ENCODE measurements at places on chromosomes 12 and 14.
A peak's percentile ranks its signal among the peaks of the same experiment; 100 is the strongest.

- no peak for DNase-seq
Observed at GRCh38 chr14:22381766-22382165, 207.3 kb downstream of the DAD1 start.

DNA sequence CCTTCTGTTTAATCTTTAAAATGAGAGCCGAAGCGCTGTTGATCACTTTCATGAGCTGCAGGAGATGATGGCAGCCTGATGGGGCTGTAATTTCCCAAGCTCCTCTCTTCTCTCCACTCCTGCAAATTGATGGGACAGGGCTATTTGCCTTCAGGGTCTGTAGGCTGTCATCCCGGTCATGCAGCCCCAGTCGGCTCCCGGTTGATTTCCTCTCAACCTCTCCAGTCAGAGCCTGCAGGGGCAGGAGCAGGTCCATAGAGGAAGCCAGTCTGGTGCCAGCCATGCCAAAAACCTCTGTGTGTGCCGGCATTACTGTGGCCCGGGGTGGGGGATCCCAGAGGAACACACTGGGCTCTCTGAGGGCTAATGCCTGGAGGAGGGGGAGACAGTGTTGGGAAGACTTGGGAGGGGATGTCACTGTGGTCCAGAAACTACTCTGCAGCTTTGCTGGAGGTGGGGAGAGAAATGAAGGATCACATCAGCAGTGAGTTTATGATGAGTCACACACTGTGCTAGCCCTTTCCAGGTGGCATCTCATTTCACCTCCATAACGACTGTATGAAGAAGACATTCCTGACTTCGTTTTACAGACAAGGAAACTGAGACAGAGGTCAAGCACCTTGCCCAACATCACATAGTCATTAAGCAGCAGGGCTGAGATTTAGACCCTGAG, 46.5 kb upstream of the PRIMA1 start:
- no peak for DNase-seq

GRCh38 chr14:52327374-52328226, 13.5 kb downstream of the PTGER2 start:
- DNase-seq: no peak

- no peak for DNase-seq
Observed at GRCh38 chr12:94038605-94039004, 109.8 kb upstream of the PLXNC1 start.

DNA sequence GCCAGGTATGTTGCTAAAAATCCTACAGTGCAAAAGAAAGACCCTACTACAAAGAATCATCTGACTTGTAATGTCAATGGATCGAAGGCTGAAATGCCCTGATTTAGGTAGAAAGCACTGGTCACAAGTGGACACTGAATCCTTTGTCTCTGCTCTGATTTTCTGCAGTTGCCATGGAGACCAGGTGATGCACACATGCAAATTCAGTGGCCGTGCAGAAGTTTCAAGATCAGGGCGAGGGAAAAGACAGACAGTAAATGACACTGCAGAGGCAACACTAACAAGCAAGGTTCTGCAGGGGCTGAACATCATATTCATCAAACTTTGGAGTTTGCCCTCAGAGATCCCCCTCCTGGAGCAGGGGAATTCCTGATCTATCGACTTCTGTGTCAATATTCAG, 370.3 kb upstream of the TMEM132C start:
- no peak for DNase-seq

- no peak for DNase-seq
Observed at GRCh38 chr14:100594625-100594951, 7.4 kb upstream of the BEGAIN start.

DNA sequence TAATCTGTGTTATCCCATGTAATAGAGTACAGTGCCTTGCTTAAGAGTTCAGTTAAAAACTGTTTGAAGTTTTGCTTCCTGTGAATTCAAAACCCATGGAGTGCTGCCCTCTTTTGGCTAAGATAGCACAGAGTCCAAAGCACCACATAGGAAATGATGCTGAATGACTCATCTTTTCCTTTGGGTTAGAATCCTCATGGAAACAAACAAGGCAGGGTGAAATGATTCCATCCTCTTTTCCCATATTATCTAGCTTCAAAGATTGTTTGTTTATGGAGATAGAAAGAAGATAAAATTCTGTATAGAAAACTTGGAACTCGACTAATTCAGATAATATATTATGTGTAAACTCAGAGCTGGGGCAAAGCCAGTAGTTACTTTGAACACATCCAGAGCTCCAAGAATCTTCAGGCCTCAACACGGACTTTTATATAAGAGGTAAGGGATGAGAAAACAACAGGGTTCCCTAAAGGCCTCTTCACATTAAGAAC, 87.4 kb downstream of the OTOGL start:
- peak; percentile 87 for DNase-seq

- no peak for DNase-seq
Observed at GRCh38 chr14:51807356-51807755, 53.1 kb upstream of the GNG2 start.

DNA sequence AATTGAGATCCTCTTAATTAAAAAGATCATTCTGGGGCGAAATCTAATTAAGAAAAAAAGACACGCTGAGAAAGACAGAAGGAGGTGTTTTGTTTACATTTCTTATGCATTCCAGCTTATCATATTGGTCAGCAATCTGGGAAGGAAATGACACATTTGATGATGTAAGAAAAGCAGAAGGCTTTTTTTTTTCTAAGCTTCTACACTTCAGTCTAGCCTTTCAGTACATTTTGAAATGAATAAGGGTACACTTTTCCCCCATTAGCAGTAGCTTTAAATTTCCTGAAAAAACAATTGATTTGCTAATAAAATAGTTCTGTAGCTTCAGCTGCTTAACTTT, 5.9 kb upstream of the GSC start:
- DNase-seq: no peak

DNA sequence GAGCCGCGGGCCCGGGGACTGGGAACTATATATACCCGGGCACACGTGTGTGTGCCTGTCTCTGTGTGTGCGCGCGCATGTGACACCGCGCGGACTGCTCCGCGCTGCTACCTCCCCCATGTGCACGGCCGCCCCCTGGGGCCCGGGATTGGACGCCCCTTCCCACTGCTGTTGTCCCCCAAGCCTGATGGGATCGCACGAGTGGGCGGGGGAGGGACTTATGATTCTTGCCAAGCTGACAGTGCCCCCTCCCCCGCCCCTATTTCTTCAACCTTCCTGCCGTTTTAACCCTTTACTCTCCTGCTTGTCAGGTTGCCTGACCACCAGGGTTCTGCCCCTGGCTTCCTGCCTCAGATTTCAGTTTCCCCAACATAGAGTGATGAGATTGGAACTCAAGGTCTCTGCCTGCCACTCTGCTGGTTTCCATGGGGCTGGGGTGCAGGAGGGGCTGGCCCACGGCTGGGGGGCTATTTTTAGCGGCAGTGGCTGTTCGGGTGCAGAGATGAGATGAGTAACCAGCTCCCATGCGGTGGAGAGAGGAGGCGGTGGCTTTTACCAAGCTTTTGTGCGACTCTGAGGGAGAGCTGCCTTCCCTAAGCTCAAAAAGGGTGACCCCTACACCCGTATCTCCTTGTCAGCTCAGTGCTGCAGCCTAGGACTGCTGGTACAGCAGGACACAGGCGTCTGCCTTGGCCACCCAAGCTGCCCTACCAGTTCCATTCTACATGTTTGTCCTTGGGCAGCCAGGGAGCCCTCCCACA, at the start of gene DDN:
TSS of gene DDN (minus strand) at position 5 of the 761 bp plus-strand sequence. CDS start 88 bp downstream, outside the sequence.
- DNase-seq: peak; percentile 59

DNA sequence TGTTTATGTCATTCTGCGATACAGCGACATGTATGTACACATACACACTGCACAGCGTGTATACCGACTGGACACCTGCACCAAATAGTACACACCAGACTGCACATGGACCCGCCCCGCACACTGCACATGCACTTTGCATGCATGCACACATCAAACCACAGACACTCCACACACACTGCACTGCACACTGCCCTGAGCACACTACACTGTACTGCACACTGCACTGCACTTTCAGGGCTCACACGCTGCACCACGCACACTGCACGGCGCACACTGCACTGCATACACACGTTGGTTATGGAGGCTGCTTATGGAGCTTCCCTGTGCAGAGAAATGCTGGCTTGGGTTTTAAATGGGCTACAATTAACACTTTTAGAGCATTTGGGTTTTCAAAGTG, 1.6 kb downstream of the PAPLN start:
- DNase-seq: no peak

DNA sequence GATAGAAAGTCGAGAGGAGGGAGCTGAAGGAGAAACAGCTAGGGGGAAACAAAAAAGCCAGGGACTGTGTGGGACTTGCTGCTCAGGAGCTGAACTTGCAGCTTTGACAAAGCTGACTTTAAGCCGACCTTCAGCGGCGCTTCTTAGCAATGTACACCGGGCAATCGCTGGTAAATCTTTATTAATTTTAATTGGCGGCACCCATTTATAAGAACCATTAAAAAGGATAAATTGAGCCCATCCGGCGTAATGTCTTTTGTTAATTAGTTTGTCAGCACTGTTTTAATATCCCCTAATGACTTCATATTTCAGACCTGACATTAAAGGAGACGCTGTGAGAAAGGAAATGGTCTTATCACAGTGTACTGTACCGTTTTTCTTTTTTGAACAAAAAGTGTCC, 86.2 kb upstream of the VASH1 start:
- DNase-seq: no peak

- DNase-seq: peak; percentile 52
Observed at GRCh38 chr12:48991247-48992050, 7.7 kb downstream of the DDN start.

DNA sequence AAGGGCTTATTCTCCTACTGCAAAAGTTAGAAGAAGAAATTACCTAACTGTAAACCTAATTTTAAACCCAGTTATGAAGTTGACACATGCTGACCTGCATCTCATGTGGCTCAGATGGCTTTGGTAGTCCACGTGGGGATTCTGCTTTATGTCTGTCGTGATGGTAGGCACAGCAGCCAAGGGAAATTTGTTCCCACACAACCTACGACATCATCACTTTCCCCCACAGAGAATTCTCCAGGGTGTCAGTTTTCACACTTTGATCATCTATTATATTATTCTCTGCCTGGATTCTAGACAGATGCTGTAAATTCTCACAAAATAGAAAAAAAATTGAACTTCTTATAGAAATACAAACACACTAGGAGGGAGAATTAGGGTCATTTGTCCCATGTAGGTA, 70.6 kb downstream of the PTHLH start:
- DNase-seq: no peak

DNA sequence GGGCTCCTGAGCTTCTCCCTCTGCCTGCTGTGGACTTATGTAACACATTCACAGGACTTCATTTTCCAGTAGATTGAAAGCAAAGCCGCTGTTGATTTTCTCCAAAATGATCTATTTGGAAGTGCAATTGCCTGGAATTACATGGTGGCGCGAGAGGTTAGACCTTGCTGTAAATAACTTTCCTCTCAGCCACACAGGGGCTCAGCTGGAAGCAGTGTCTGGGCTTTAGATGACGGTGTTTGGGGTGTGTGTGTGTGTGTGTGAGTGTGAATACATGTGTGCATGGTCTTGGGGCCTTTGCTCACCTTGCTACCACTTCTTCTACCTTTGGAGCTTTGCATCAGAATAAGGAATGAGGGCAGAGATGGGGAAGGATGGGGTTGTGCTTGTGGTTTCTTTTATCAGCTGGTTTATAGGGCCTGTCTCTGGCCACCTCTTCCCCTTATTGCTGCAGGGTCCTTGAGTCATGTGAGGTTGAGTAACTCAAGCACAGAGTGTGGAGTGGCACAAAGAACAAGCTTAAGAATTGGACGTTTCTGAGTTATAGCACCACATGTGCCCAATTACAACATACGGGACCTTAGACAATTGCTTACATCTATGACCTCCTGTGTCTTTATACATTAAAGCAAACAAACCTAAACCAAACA, 280.6 kb downstream of the NRXN3 start:
- no peak for DNase-seq

- DNase-seq: no peak
Observed at GRCh38 chr12:45695606-45696005, 33.9 kb upstream of the ARID2 start.

GRCh38 chr14:65278589-65278988, 133.9 kb upstream of the FUT8 start:
- no peak for DNase-seq

GRCh38 chr12:11758510-11759493, 109.3 kb downstream of the ETV6 start:
- no peak for DNase-seq

DNA sequence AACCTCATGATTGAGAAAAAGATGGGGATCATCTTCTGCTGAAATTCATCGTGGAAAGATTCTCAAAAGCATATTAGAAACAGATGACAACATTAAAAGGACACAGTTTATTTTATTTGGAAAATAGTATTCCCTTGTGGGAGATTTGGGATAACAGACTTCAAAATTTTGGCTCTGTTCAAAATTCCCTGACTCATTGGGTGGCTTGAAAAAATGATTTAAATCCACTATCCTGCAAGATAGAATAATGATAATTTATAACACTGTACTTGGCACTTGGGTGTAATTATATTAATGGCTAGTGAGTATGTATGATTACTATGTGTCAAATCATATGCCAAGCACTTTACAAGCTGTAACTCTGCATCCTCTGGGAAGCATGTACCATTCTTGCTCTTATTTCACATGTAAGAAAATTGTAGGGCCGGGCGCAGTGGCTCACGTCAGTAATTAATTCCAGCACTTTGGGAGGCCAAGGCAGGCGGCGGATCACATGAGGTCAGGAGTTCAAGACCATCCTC, 128.8 kb downstream of the LMNTD1 start:
- DNase-seq: no peak

DNA sequence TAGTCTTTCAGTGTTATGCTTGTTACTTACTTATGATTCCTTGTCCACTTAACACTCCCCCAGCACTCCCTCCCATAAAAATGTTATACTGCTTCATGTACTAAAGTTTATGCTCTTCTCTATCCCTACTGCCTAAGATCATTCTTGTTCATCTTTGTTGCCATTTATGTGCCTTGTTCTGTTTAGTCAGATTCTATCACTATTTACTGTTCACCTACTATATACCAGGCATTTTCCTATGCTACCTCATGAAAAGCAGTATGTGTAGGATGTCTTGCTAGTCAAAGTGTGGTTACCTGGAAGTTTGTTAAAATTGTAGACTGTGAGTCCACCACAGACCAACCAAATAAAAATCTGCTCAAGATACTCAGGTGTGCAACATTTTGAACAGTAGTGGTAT, 23.9 kb downstream of the ERH start:
- DNase-seq: no peak

DNA sequence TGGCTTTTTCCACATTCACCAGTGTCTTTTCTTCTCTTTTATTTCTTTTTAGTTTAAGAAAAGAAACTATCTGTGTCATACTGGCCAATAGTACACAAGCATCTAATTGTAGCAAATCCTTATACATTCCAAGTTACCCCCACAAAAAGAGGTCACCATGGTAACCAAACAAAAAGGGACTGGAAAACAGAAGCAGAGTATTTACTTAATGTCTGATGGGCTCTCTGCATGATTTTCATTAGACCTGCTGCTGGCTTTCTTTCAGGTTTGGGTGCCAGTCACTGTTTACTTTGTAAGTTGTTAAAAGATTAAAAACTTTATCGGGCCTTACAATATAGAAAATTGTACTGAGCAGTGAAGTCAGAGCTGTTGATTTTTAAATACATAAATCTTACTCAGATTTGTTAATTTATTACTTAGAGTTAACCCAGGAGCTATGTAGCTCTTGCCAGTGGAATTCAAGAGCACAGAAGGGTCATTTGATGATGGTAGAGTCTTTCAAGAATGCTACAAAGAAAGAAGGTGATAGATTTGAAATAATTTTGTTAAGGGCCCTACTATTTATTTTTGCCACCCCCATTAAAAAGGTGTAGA, 123.9 kb downstream of the BRMS1L start:
- DNase-seq: no peak

GRCh38 chr12:59624732-59625460, 29.1 kb downstream of the SLC16A7 start:
- DNase-seq: no peak

- DNase-seq: no peak
Observed at GRCh38 chr12:7114008-7114407, 5.0 kb upstream of the C1RL start.
